ENCODE measurements at places on chromosomes 1 and 21.

- no peak for DNase-seq
These were observed at the start of gene MYOG for GRCh38 chr1:203085528-203086406. Gene MYOG (minus strand): TSS chr1:203086012. CDS start chr1:203085961, 51 bp downstream.

GRCh38 chr1:219757890-219758289, 145.0 kb upstream of the ZC3H11B start:
- DNase-seq: no peak

- no peak for DNase-seq
These were observed 308.5 kb downstream of the LTN1 start for GRCh38 chr21:28683982-28684752.

DNA sequence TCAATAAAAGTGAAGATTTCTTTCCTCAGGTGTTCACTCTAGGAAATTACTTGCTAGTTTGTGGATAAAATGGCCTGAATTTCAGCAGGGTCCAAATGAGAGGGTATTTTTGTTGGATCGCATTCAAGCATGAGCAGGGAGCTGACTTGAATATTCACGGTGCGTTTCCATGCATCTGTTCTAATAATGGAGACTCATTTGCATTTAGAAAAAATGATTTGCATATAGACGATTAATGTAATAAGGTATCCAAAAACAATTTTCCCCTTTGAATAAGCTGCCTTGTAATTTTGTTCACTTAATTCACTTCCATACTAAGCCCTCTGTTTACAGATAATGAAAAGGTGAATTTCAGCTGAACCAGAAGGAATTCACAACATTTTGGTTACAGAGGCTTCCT, 130.9 kb upstream of the AJAP1 start:
- DNase-seq: no peak

DNA sequence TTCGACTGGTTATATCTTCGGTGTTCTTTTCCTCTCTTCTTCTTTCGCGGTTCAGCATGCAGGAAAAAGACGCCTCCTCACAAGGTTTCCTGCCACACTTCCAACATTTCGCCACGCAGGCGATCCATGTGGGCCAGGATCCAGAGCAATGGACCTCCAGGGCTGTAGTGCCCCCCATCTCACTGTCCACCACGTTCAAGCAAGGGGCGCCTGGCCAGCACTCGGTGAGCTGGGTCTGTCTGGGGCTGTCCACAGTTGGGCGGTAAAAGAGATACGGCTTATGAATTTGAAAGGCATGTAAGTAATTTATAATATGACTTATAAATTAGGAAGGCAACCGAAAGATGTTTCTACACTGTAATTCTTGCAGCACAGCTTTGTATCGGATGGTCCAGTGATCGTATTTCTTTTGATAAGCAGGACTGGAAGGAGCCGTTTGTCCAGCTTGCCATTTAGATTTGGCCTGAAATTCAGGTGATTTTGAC, 334 bp downstream of the CTH start:
- DNase-seq: peak; percentile 50

GRCh38 chr1:111219557-111220286, 7.8 kb upstream of the CHI3L2 start:
- DNase-seq: no peak

GRCh38 chr1:19679691-19680090, 15.0 kb downstream of the HTR6 start:
- no peak for DNase-seq

DNA sequence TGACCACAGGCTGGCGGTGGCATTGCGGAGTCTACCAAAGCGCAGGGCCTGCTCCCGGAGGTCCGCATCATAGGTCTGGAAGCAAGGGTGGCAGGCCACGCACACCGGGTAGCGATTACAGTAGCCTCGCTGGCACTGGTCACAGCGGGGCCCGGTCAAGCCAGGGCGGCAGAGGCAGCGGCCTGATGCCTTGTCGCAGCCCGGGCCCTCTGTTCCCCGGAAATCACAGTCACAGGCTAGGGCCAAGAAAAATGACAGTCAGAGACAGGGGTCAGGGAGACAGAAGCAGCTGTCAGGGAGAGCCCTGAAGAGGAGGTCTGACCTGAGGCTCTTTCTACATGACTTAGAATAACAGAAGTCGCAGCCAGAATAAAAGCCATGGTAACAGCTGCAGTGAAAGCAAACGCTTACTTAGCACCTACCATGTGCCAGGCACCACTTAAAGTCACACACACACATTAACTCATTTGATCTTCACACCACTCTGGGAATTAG, 26.4 kb downstream of the LAMB3 start:
- DNase-seq: no peak

DNA sequence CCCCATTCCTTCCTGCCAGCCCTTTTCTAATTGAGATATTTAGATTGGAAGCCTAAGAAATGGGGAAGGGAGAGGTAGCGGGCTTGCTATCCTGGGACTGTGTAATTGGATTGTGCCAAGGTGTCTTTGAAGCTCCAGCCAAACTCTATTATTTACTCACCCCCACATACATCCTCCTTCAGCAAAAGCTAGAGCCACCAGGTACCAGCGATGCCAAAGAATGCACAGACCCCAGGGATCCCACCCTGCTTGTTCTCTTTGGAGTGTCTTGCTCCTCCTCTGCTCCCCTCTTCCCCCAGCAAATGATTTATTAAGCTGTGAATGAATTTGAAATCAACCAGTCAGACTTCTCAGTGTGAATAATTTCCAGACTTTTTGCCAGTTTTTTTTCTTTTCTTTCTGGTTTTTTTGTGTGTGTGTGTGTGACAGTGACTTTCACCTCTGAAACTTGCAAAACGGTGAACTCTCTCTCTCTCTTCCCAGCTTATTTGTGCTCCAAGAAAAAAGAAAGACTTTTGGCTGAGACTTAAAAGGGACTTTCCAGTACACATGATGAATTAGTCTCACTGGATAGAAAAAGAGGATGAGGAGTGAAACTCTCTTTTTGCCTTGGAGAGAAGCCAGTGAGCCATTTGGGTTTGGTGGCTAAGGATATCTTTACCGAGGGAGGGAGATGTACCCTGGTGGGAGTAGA, 1.8 kb downstream of the VASH2 start:
- DNase-seq: no peak

DNA sequence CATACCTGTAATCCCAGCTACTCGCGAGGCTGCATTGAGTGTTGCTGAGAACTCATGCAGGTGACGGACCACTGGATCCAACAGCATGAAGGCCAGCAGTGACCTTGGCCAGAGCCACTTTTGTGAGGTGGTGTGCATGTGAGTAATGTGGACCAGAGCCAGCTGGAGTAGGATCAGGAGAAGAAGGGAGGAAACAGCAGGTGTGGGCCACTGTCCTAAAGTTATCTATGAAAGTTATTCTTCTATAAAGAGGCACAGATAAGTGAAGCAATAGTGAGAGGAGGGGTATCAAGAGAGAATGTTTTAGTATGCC, 47.8 kb downstream of the TCP10L start:
- no peak for DNase-seq

DNA sequence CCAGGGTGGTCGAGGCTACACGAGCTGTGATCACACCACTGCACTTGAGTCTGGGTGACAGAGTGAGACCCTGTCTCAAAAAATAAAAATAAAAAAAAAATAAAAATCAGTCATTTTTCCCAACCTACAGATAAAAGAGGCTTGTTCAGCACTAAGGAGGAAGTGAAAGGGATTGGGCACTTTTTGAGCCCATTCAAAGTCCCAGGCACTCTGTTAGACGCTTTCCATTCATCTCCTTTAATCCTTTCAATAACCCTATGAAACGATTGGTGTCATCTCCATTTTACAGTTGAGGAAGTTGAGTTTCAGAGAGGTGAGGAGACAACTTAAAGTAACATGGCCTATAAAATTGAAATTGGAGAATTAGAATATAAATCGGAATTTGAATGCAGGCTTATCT, 10.4 kb upstream of the AGO4 start:
- DNase-seq: no peak

GRCh38 chr1:201189085-201189484, 1.5 kb upstream of the IGFN1 start:
- DNase-seq: no peak

DNA sequence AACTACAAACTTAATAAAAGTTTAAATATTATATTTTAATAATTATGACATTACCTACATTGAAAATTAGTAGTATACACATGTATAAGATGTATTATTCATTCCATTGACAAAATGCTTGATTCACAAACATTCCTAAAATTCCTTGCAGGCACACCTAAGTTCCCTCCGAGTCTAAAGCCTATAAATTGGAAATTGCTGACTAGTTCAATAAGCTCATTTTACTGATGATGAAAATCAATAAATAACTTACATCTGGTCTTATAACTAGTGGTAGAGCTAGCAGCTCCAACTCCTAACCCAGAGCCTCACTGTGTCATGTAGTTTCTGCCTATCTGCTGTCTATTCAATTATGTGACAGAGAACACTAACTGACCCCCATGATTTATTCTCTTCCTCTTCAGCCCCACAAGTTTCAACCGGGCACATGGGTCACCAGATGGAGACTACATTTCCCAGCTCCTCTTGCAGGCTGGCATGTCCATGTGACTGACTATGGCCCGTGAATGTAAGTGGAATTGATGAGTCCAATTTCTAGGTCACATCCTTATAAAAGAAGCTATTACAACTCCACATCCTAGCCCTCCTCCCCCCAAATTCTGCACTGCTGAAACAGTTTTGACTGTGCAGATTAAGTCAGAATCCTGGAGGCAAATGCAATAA, 29.6 kb upstream of the LRRC8D start:
- DNase-seq: no peak
